A549 (cell line): ENCODE measurements at places on chromosomes 2 and 18. TPM values are rescaled to one million over a fixed set of nuclear protein-coding genes. Genes with fewer than 3 reads are reported as not detected.

The PCARE gene
- polyA plus RNA-seq, result not detected in 3 replicates

The SPATA3 gene
- not detected in 3 replicates for polyA plus RNA-seq

The DQX1 gene
- 0.09 to 0.21 TPM (median 0.15 TPM) in 3 replicates for polyA plus RNA-seq

The PPP1R1C gene
- polyA plus RNA-seq, result 0.81 to 1.4 TPM (median 0.89 TPM) in 3 replicates

The KCNIP3 gene
- 0.70 to 0.94 TPM (median 0.84 TPM) in 3 replicates for polyA plus RNA-seq

The OXER1 gene
- polyA plus RNA-seq, result not detected in 3 replicates

The CAPN14 gene
- polyA plus RNA-seq, result 0.04 to 0.09 TPM (median 0.08 TPM) in 3 replicates

The DPP10 gene
- not detected in 3 replicates for polyA plus RNA-seq

The TXNDC2 gene
- 0.06 to 0.12 TPM in 2 of 3 replicates, not detected in the other for polyA plus RNA-seq

GRCh38 chr2:118536306-118536705, 311.1 kb downstream of the EN1 start:
- DNase-seq, result no peak

- no peak for DNase-seq
Observed at GRCh38 chr2:185402474-185402873, 336.1 kb upstream of the FSIP2 start.

DNA sequence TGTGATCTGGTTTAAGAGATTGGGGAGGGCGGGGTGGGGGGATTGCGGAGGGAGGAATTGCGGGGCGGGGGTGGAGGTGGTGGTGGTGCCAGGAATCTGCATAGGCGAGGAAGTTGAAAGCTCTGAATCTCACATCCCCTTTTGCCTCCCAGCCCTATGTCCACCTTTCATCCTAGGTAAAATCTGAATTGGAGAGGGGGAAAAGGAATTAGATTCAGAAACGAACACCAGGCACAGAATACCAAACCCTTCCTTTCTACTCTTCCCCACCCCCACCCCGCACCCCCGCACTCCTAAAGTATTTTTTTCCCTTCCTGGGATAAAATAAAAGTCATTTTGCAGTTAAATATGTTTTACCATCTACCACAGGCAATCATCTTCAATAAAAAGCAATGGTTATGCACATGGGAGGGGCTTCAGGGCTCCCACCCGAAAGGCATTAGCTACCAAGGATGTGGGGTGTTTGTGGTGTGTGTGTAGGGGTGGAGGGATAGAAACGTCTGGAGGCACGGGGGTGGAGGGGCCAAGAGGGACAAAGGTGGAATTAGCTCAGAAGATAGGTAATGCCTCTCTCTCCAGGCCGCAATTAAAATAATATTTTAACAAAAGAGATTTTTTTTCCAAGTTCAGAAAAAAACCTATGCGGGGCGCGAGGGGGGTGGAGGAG, 1.8 kb downstream of the IGFBP5 start:
- no peak for DNase-seq

GRCh38 chr2:21693081-21693480, 569.3 kb downstream of the TDRD15 start:
- no peak for DNase-seq

GRCh38 chr2:134512734-134513464, 205.9 kb downstream of the TMEM163 start:
- DNase-seq, result no peak

GRCh38 chr2:40213071-40213470, 238.8 kb downstream of the SLC8A1 start:
- peak; percentile 11 for DNase-seq

DNA sequence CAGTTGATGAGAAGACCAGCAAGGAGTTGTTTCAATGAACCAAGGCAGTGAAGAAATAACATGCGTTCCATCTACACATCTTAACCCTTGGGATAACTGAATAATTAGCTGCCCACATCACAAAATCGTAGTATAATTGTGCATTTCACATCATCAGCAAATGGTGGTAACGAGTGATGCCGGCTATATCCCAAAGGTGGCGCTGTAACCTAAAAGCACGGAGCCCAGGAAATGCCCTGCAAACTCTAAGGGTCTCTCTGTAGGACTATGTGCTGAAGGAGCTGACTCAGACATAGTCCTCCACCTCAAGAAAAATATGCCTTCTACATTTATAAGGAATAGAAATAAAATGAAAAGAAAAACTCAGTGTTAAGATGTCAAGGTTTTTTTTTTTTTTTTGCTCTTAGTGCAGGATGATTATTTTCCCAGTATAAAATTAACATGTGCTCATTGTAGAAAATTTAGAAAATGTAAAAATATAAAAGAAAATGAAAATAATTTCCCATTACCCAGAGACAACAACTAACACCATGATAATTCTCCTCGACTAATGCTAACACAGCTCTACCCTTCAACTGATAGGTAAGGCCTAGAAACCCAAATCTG, 23.1 kb upstream of the DSG3 start:
- DNase-seq, result peak; percentile 42

DNA sequence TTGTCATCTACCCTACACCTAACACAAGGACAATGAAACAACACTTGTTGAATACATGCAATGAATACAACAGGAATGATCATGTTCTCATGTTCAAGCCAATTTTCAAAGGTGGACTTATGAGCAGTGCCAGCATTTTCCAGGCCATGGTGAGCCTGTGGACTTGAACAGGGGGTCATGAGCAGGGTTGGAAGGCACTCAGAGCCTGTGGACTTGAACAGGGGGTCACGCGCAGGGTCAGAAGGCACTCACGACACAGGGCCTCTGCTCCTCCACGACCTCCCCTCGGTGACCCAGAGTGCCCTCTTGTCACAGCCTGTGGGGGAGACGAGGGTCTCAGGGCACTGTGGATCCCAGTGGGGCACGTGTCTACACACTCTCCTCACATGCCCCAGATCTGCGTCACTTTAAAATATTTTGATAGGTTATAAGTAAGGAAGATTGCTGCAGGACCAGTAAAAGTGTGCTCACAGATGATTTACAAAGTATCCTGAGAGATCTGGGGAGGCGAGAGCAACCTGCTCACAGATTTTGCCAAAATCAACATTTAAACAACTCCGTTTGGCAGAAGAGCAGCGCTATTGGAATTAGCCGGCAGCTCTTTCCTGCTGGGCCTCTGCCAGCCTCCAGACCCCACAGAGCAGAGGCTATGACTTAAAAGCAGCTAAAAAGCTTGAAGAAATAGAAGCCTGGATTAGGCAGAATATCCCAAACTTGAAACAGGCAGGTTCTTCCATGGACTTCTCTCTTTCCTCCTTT, 121.9 kb downstream of the TMEM18 start:
- DNase-seq, result no peak

DNA sequence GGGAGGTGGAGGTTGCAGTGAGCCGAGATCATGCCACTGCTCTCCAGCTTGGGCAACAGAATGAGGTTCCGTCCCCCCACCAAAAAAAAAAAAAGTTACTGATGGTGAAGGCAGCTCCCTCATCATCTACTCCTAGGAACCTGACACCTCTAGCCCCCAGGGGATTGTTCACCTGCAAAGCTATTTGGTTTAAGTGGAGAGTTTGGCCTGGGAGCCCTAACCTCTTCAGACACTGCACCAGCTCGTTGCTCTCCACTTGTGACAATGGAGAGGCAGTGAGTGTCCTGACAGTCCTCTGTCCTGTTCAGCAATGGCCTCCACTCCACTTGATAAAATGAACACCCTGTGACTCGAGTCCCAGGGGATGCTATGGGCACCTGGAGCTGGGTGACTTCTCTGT, 43.5 kb downstream of the ATP6V1C2 start:
- no peak for DNase-seq

GRCh38 chr2:40439473-40439872, 12.4 kb downstream of the SLC8A1 start:
- no peak for DNase-seq

- DNase-seq, result no peak
Observed at GRCh38 chr2:240906911-240907590, 915 bp downstream of the CROCC2 start.

DNA sequence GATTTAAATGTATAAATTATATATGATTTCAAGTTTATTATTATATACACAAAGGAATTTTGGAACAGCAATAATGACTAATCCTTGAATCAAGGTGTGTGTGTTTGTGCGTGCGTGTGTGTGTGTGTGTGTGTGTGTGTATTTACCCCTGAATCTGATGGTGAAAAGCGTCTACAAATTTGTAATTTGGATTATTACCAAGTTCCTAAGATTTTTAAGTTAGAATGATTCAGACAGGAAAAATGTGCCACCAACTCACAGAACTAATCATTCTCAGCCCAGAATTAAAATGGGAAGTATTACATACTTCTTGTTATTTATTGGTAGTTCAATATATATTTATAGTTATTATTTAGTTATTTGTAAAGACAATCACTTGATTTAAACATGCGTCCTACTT, 12.3 kb downstream of the CALCRL start:
- DNase-seq, result no peak

- DNase-seq, result no peak
Observed at GRCh38 chr2:222802514-222803196, 58.2 kb upstream of the ACSL3 start.

- no peak for DNase-seq
Observed at GRCh38 chr2:17171446-17172049, 346.7 kb downstream of the RAD51AP2 start.

- no peak for DNase-seq
Observed at GRCh38 chr2:43569921-43570320, 25.9 kb downstream of the THADA start.

GRCh38 chr18:13315000-13315399, 96.4 kb downstream of the LDLRAD4 start:
- DNase-seq, result no peak

DNA sequence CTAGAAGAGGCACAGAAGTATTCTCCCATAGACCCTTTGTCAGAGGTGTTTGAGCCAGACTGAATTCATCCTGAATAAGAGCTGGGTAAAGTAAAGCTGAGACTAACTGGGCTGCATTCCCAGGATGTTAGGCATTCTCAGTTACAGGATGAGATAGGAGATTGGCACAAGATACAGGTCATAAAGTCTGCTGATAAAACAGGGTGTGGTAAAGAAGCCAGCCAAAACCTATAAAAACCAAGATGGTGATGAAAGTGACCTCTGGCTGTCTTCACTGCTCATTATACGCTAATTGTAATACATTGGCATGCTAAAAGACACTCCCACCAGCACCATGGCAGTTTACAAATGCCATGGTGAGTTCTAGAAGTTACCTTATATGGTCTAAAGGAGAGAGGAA, 364.9 kb upstream of the TMEFF2 start:
- DNase-seq, result no peak
